ENCODE measurements at places on chromosomes 4 and X.

- no peak for DNase-seq
These were observed 36.9 kb upstream of the MED14 start for GRCh38 chrX:40772290-40772689.

GRCh38 chr4:117328333-117328732, 243.0 kb upstream of the TRAM1L1 start:
- DNase-seq = no peak

DNA sequence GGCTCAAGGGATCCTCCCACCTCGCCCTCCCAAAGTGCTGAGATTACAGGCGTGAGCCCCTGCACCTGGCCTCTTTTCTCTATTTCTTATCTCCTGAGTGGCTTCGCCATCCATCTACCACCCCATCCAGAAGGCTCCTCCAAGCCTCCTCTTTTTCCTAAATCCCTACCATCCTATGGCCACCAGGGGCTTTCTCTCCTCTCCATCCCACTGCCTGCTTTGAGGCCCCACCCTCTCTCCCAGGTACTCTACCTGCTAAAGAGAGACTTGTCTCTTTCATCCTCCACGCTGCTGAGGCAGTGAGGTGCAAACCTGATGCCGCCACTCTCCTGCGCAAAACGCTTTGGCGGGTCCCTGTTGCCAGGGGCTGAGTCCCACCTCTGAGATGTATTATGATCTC, 7.0 kb downstream of the RS1 start:
- DNase-seq = no peak

DNA sequence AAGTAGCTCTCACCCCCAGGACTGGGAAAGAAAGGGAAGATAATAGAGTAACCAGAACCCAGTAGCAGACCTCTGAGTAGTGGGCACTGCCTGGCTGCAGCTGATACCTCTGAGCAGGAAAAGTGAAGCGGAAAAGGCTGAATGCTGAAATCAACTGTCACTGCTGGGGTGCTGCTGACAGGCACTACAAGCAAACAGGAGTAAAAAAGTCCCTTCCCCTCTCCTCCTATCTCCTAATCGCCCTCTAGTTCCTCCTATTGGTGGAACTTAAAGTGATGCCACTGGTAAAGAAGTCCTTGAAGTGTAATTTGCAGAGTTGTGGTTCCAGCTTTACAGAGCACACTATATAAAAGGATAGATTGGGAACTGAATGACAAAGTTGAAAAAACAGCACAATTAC, 32.8 kb upstream of the GLRB start:
- no peak for DNase-seq

DNA sequence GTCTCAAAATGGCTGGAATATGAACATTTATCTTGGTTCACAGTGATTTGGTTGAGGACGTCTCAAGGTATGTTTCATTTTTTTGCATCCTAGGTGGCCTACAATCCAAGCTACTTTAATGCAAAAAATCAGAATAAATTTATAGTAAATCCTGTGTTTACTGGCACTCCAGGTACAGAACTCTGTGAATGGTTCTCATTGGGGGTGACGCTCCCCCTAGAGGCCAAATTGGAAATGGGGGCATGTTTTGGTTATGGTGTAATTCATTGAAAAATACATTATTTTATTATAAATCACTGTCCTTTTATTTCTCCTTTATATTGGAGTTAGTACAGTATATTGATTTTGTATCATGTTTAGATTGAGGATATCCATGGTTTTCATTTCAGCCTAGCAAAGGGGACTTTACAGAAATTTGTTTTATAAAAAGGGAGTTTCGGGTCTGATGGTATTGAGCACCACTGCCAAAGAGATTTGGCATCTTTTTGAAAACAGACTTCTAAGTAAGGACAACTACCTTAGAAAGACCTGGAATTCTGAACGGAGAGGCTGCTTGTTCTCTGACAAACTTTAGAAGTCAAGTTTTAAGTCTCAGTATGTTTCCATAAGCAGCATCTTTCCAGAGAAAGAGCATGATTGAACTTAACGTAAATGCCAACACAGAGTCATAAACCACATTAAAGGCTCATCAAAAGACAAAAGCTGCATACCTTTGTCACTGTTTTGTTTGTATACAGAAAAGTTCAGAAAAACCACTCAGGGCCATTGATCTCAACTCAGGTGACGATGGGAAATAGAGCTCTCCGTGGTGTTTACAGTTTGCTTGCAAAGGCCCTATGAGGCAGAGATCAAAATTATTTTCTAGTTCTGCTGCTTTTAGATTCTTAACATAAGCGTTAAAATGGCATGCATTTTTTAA, 19.4 kb downstream of the MTM1 start:
- no peak for DNase-seq

GRCh38 chr4:99755223-99755944, 61.2 kb upstream of the DAPP1 start:
- DNase-seq = no peak

GRCh38 chr4:13285336-13285735, 198.8 kb downstream of the RAB28 start:
- DNase-seq = no peak

DNA sequence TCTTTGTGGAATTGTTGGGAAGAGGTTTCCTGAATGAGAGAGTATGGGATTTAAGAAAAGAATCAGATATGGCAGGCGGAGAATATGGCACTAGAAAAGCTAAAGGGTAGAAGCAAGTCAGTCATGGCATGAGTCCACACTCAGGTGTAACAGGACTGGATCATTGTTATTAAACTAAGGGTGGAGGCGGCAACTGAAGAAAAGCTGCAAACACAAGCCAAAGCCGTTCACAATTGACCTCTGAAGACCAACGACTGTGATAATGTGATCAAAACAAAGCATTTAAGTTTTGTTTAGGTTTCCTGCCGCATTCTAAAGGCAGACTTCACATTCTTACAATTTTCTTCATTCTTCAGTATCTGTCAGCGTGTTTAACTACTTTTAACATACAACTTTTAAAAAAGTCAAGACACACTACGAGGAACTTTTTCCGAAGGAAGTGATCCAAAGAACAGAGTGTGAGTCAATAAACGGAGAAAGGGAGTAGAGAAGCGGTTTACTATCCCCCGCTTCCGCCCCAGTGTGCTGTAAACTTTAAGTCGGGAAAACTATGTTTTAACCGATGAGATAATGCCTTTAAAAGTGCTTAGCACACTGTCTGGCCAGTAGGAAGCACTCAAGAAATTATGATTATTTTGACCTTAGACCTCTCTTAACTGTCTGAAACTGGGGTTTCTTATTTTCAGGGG, 909 bp upstream of the SLAIN2 start:
- DNase-seq = peak; percentile 14
